Stimulated activated CD8-positive, alpha-beta memory T cell treated with anti-CD3 and anti-CD28 coated beads, Interleukin-12 subunit alpha, Interleukin-12 subunit beta, amount 100 ng/mL, for 4 hours (primary cell): ENCODE measurements at places on chromosomes 13 and 19.

- peak; percentile 52 for DNase-seq
These were observed 12.4 kb downstream of the TMEM143 start for GRCh38 chr19:48351341-48351752.

- DNase-seq = no peak
These were observed 1694.8 kb upstream of the PCDH20 start for GRCh38 chr13:63110466-63110865.

- DNase-seq = no peak
These were observed 58.4 kb downstream of the ELF1 start for GRCh38 chr13:40960716-40961115.

- no peak for DNase-seq
These were observed 4.8 kb downstream of the COLGALT1 start for GRCh38 chr19:17560205-17560595.

DNA sequence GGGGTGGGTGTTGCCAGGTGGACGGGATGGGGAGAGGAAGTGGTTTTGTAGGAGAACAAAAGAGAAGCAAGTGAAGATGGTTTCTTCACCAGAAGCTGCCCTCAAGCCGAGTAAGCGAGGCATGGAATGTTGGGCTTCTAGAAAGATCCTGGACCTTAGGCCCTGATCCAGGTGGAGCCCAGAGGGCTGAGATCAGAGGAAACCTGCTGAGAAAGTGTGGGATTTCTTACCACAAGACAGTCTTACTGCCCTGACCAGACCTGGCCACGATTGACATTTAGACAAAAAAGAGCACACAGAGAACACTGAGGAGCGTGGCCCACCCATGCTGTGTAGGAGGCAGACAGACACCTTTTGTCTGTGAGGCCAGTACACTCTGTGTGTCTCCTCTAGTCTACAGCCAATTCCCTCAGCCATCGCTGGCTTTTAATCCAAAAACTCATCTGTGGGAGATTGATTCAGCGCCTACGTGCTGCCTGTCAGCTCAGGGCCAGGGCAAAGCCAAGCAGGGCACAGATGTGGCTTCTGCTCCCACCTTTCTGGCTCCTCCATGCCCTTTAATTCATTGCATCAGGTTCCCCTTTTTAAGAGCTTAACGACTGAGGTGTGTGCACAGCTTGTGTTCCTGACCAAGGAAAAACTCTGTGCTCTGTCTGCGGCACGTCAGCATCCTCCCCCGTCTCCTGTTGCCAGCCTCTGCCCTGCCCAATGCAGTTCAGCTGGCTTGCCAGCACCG lies 123.3 kb downstream of the AKAP11 start:
- no peak for DNase-seq

- no peak for DNase-seq
These were observed 253.0 kb downstream of the PCDH20 start for GRCh38 chr13:61162636-61163035.

- DNase-seq = no peak
These were observed 584.5 kb downstream of the SLITRK1 start for GRCh38 chr13:83297586-83298290.

GRCh38 chr19:40395956-40396355 lies 6.0 kb upstream of the HIPK4 start:
- DNase-seq = no peak

DNA sequence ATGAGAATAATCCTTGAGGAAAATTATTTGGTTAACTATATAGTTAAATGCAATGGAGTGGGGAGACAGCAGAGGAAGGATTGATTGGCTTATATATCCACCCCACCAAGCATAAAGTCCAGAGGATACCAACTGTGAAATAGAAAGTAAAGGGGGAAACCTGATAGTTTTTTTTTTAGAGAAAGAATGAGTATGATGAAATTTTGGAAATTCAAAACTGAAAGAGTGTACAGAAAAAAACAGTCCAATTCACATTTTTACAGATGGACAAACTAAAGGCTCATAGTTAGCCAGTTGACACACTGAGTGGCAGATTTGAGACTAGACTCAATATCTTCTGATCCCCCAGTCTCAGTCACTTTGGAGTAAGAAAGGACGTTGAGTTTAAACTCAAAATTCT lies 51.1 kb downstream of the FNDC3A start:
- DNase-seq = no peak

DNA sequence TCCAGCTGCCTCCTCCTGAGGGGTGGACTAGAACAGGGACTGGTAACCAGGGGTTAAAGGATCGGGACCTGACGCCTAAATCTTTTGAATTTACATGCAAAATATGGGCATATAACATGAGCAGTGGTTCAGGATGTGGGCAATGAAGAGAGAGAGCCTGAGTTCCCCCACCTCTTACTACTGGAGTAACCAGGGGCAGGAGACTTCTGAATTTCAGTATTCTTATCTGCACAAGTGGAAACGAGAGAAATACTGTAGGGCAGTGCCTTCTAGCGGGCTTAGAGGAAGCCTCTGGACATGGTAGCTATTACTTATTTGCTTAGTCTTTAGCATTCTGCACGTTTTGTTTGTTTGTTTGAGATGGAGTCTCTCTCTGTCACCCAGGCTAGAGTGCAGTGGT lies 26.3 kb downstream of the BCAT2 start:
- DNase-seq = no peak

- DNase-seq = no peak
These were observed 16.1 kb downstream of the TMEM38A start for GRCh38 chr19:16677055-16677454.

GRCh38 chr19:11197291-11198174 lies at the start of gene KANK2:
KANK2 (minus strand) TSS chr19:11197545; CDS start chr19:11194511, 3,034 bp downstream.
- peak; percentile 60 for DNase-seq

GRCh38 chr19:56765137-56765536 lies 75.4 kb downstream of the PEG3 start:
- DNase-seq = no peak

DNA sequence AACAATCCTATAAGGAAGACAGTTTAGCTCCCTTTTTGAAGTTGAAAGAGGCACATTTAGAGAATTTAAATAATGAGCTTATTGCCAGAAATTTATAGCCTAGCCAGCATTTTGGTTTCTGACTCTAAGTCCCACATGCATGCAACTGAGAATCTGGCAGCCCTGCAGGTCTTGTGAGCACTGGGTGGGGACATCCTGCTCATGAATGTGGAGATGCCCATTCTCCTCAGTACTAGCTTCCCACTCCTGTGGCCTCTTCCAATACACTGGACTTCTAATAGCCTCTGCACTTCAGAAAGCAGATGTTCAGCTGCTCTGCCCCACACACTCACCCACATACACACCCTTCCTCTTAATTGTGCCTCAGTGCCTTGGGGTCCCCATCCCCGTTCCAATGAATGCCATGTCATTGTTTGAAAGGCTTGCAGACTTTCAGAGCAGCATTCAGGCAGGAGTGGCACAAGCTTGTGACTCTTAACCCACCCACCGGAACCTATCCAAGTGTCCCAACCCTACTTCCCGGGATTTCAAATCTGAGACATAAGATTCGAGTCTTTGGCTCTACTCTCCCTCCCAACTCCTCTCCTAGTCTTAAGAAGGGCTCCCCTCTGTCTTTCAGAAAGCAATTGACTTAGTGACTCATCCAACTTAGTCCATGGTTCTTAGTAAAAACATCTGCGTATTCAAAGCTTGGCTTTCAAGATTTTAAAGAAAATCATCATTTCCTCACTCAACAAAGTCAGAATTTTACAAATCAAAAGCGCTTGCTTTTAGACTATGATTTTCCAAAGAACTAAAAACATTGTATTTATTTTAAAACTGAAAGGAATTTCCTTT lies 80.0 kb upstream of the FREM2 start:
- DNase-seq = no peak

DNA sequence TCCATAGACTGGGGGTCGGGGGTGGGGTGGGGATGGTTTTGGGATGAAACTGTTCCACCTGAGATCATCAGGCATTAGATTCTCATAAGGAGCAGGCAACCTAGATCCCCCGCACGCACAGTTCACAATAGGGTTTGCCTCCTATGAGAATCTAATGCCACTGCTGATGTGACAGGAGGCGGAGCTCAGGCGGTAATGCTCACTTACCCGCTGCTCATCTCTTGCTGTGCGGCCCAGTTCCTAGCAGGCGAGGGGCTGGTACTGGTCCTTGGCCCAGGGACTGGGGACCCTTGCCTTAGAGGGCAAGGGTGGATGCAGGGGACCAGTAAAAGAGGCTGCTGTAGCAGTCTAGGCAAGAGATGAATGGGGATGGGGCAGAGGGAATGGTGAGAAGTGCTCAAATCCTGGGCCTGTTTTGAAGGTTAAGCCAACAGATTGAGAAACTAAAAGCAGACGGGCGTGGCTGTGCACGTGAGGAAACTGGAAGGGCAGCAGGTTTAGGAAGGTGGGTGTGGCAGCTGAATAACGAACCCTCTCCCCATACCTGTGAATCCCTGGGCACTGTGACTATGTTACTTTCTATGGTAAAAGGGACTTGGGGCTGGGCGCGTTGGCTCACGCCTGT lies 1.5 kb upstream of the ERICH4 start:
- no peak for DNase-seq

DNA sequence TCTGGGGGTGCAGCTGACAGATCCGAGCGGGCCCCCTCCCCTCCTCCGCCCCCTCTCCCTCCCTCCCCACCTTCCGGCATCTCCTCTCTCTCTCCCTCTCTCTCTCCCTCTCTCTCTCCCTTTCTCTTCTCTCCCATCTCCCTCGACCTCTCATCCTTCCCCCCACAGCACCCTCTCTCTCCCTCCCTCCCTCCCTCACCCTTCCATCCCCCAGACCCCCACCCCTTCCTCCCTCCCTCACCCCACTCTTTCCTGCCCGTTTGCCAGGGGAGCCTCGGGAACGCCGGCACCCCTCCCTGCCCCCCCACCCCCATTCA lies 666 bp downstream of the CELF5 start:
- no peak for DNase-seq

DNA sequence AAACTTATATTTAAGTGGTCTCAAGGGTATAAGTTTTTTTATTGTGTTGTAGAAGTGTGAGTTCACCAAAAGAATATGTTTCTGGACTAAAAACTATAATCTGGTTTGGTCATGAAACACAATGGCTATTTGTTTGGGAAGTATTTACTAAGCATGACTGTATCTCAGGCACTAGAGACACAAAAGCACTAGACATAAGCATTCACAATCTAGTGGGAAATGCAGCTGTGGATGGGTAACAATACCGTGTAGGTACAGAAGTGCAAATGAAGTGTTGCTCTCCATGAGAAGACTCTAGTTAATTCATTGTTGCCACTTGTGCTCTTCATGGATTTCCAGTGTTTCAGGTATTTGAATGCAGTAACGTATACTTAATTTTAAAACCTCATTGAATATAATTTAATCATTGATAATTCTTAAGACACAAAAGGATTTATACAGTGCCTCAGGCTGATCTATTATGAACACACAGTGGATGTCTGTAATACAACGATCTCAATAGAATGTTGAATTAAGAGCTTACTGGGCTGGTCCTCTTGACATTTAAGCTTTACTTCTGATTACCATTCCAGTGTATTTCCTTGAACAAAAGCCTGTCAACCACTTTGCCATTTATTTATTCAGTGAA lies 50.9 kb downstream of the TPT1 start:
- no peak for DNase-seq

- no peak for DNase-seq
These were observed 51.7 kb upstream of the RNF113B start for GRCh38 chr13:98228661-98229341.

GRCh38 chr13:113855931-113856715 lies 7.8 kb downstream of the GAS6 start:
- no peak for DNase-seq

DNA sequence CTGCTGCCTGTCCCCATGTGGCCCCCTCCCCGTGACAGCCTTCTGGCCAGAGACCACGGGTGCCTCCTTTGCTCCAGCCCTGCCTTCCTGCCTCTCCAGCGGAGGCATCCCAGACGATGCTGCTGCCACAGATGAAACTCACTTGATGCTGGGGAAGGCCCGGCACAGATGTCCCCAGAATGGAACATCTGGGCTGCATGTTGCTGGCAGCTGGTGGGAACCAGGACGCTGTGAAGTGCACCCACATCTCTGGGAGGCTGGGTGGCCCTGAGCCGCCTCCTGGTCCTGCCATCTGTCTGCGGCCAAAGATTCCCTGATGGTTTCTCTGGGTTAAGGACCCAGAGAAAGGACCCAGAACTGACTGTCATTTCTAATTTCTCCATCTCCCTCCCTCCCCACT lies 51.9 kb upstream of the PTPRS start:
- no peak for DNase-seq

DNA sequence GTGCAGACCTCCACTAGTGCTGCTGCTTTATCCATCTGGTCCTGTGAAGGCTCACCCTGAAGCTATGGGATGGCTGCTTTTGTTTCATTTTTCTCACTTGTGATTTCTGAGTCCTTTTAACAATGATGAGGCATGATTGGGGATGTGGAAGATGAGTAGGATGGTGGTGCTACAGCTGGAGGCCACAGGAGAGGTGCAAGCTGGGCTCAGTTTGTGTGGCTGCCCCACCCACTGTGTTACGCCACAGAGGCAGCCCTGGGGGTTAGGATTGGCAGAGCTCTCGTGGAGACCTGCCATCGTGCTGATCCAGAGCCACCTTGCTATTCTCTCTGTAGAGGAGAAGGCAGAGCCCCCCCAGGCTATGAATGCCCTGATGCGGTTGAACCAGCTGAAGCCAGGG lies 19.6 kb upstream of the QTRT1 start:
- DNase-seq = no peak

DNA sequence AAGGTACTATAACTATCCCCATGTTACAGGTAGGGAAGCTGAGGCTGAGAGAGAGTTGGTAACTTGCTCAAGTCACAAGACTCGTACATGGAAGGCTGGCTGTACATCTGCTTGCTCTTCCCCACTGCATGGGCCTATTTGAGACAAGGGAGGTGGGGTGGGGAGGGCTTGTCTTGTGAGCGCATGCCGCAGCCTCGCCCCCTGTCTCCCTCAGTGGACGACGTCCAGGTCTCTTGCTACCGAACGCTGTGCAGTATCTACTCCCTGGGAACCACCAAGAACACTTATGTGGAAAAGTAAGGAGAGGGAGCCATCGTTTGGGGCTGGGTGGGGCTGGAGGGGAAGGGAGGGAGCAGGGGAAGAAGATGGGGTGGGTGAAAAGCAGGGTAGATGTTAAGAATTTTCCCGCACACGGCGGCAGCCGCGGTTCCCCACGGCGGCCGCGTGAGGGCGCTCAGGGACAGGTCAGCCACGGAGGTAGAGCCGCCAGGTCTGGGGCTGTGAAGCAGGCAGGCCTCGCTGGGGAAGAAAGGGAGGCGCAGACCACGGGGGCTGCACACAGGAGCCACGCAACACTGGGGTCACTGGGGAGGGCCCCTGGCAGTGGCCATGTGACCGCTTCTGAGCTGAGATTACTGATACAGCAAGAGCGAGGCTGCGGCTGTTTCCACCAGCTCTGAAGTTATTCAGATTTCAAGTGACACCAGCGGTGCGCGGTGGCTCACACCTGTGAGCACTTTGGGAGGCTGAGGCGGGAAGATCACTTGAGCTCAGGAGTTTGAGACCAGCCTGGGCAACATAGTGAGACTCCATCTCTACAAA lies 81.5 kb downstream of the RYR1 start:
- peak; percentile 45 for DNase-seq
